Peyer's patch (tissue), 4 donors: ENCODE measurements at places on chromosomes 11 and 22.

DNA sequence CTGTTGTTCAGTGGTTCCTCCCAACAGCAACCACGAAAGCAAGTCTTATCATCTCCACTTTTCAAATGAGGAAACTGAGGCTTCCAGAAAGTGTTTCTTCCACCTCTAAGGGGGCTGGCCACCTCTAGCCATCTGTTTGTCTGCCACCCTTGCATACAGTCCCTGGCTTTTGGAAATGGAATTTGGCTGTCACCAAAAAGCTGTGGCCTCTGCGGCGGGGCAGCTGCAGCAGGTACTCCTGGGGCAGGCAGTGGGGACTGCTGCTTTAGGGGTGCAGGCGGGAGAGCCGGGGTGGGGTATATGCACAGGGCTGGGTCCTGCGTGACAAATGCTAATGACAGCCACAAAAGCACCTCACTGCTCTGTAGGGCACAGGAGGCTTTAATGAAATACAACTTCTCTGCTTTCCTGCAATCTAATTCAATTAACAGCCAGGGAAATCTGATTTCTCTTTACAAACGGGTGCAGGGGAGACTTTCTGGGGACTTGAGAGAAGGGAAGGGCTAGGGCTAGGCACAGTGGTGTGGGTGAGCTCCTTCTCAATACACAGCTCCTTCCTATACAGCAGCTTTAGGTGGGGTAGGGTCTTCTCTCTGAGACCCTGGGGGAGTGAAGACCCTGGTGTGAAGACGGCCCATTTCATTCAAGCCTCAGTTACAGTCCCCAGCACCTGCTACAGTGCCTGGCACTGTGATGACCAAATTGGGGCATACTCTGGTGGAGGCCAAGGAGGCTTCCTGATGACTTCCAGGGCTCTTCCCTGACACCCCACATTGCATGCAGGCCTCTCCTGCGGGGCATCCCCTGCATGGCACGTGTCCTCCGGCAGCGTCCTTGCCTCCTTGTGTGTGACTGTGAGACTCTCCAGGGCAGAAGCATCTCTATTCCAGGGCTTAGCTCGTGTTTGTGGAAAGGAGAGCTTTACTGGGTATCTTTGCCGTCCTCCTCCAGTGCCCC is 161.6 kb downstream of the CEP164 start:
- no peak for DNase-seq

- peak; percentile 38 for DNase-seq
These were observed 2.9 kb upstream of the MRGPRG start for GRCh38 chr11:3221408-3222002.

DNA sequence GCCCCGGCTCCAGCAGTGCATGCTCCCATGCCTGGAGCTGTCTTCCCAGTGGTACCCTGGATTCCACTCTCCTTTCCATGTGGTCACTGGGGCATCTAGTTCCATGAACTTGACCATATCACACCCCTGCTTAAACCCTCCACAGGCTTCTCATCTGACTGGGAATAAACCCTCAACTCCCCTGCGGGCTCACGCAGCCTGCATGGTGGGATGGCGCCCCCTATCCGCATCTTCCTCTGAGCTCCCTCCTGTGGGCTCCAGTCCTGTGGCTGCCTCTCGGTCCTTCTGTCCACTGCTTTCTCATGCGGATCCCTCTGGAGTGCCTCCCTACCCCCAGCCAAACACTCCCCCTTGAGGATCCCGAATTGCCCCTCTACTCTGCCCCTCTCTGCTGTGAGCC is 41.4 kb upstream of the TTLL12 start:
- no peak for DNase-seq

- peak; percentile 88 for DNase-seq
These were observed 79.1 kb upstream of the KCNQ1OT1 start for GRCh38 chr11:2778630-2779498.

DNA sequence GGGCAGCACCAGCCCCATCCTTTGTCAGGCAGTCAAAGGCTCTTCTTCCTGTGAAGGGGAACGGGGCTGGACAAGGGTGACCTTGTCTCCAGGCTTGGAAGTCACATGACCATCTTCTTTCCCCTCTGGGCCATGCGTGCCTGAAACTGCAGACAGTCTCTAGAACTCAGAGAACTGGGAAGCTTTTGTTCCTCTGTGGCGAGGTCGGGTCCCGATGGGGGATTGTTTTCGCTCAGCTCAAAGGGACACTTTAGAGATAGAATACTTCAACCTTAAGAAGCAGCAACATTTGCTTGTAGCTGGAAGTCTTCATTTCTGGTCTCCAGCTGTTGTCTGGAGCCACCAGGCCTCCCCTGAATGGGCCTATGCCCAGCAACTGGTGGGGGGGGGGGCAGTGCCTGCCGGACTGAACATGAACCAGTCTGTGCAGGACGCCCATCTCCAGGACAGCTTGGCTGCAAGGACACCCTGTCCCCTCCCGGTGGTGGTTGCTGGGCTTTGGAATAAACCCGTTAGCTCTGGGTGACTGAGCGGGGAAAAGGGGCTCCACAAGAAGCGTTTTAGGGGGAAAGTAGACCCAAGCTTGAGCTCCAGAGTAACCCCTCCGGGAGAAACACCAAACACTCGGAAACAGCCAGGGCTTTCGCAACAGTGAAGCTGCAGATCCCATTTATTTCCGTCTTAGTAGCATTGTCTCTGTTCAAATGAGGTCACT is 55.7 kb upstream of the EMID1 start:
- no peak for DNase-seq

- DNase-seq, result no peak
These were observed 29.0 kb downstream of the SPATA19 start for GRCh38 chr11:133816146-133816870.

GRCh38 chr22:31144223-31144622 is 3.9 kb upstream of the PLA2G3 start:
- DNase-seq, result no peak

- DNase-seq, result no peak
These were observed 16.9 kb upstream of the SPTY2D1 start for GRCh38 chr11:18650859-18651557.

DNA sequence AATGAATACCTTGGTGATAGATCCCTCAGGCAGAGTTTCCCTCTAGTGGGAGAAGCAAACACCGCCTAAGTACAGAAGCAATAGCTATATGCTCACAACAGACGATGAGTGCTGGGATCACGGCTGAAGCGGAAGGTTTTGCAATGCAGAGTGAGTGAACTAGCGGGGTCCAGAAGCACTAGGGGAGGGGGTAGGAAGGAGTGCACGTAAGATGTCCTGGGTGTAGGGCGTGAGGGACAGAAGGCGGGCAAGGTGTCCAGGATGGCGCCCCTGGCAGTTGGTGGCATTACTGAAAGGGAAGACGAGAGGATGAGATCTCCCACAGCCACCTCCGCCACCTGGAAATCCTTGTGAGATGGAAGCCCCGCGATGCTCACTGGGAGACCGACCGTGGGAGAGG is 81.0 kb downstream of the ETS1 start:
- DNase-seq, result no peak

- DNase-seq, result no peak
These were observed 5.0 kb downstream of the SNX19 start for GRCh38 chr11:130911306-130911705.

DNA sequence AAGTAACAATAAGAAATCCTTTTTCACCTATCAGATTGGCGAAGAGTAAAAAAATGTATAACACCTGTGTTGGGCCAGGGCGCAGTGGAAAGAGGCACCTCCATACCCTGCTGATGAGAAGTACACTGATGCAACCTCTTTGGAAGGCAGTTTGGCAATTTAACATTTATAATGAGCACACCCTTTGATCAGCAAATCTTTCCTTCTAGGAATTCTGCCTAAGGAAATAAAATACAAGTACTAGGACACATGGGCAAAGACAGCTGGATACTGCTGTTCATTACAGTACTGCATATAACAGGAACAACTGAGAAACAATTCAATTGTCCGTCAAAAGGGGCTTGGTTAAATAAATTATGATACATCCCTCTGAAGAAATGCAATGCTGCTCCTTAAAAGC is 110.1 kb downstream of the RPL27A start:
- no peak for DNase-seq

GRCh38 chr11:66450560-66450959 is 11.9 kb upstream of the MRPL11 start:
- no peak for DNase-seq

GRCh38 chr11:11169715-11170351 is 183.2 kb downstream of the CSNK2A3 start:
- no peak for DNase-seq

DNA sequence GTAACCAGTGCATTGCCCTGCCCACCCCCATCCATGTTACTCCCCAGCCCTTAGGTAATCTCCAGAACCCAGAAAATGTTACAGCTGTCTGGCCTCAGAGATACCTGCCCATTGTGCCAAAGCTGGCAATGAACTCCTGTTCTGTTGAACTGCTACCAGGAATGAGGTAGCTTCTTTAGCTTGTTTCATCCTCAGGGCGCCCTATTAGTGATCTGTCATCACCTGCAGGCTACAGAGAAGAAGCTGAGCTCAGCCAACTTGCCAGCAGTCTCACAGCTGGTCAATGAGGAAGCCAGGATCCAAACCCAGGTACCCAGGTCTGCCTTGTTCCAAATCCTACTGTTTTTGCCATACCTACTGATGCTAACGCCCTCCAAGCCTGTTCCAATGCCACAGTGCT is 88.7 kb downstream of the GALNT18 start:
- no peak for DNase-seq

- no peak for DNase-seq
These were observed at the start of gene DLG2 for GRCh38 chr11:85627332-85627997. Gene DLG2 (minus strand): TSS chr11:85627344.
